Epithelial cell of proximal tubule (primary cell): ENCODE measurements at places on chromosomes 3 and 15. TPM values are rescaled to one million over a fixed set of nuclear protein-coding genes. Genes with fewer than 3 reads are reported as not detected.

DNA sequence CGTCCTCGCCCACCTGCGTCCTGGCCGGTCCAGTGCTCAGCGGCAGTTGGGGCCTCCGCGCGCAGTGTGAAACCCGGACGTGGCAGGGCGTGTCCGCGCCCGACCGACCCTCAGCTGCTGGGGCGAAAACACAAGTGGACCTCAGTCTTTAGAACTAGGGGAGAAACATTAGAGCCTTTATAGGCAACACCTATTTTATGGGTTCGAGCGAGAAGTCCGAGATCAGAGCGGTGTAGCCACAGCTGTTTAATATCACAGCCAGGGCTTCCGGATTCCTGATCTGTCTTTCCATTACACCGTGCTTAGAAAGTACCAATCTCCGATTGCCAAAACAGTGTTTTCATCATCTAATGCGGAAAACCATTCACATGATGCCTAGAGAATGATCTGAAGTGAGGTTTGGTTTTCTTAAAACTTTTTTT lies 506 bp downstream of the RAD51 start:
- DNase-seq = no peak

GRCh38 chr15:39333393-39333792 lies 247.5 kb upstream of the THBS1 start:
- DNase-seq = no peak

GRCh38 chr3:97278506-97278905 lies 464.1 kb downstream of the EPHA6 start:
- DNase-seq = no peak

The TMEM266 gene
- total RNA-seq = not detected in 2 replicates

The ZDHHC3 gene
- 38.9 and 65.8 TPM in 2 replicates for total RNA-seq

The IDH2 gene
- total RNA-seq = 134 and 170 TPM in 2 replicates

DNA sequence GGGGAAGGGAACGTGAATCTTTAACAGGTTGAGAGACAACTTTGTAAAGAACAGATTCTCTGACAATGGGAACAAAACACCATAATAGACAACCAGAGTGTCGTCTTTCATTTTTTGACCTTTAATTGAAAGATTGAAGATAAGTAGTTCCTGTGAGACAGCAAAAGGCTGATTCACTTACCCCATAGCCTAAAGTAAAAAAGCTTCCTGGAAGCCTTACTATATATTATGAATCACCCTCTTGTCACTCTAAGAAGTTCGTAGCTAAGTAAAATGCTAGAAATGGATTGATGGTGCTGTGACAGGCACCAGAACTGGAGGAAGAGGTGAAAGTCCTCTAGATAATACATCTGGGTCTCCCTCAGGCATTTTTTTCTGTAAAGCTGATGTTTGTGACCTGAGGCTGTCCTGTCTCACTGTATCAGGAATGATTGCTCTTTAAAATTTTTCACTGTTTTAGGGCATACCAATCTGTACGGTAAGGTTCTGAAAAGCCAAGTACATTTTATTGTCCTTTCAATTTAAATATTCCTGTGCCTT lies 824.6 kb upstream of the SEMA6D start:
- no peak for DNase-seq

The IGDCC3 gene
- not detected in 2 replicates for total RNA-seq

The SEMA3G gene
- total RNA-seq = 0.43 and 5.1 TPM in 2 replicates

The SLC6A1 gene
- total RNA-seq = not detected in 2 replicates

The RAD18 gene
- 10.0 and 16.7 TPM in 2 replicates for total RNA-seq

GRCh38 chr3:23711916-23712494 lies 93.8 kb upstream of the UBE2E1 start:
- no peak for DNase-seq

- no peak for DNase-seq
Observed at GRCh38 chr3:24830230-24831152, 335.8 kb upstream of the THRB start.

GRCh38 chr3:13788522-13789424 lies 91.1 kb downstream of the WNT7A start:
- no peak for DNase-seq

- DNase-seq = no peak
Observed at GRCh38 chr3:61780016-61780415, 218.6 kb downstream of the PTPRG start.

- DNase-seq = no peak
Observed at GRCh38 chr15:85598718-85599398, 195.9 kb downstream of the KLHL25 start.

GRCh38 chr3:149449799-149450198 lies 24.7 kb upstream of the TM4SF4 start:
- DNase-seq = no peak

DNA sequence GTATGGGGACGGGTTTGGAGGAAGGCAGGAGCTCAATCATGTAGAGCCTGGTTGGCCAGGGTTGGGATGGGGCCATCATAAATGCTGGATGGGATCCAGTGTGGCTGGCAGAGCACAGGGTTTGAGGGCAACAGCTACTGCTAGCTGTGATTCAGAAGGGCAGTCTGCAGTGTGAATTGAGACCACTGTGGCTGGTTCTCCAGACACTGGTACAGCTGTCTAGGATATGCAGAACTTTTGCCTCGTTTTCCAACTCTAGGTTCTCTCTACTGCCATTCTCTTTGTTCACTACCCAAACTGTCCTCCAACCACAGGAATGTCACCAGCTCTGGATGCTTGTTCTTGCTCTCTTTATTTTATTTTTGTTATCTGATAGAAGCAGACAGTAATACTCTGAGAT lies 543.6 kb downstream of the AGBL1 start:
- no peak for DNase-seq

- DNase-seq = no peak
Observed at GRCh38 chr3:121481106-121481880, 64.5 kb downstream of the POLQ start.

DNA sequence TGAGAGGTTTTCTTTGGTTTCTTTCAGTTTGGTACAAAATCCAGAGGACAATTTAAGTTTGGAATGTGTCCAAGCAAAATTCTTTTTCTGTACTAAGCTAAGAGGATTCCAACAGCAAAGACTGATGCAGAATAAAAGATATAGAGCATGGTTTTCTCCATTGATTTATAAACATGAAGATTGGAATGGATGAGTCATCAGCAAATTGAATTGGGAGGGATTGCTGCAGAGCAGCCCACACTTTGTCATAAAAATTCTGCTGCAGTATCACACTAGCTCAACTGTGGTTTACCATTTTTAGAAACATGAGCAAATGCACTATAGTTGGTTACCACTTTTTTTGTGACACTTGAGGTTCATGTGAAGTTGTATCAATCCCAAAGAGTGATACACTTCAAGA lies 16.1 kb upstream of the LARP6 start:
- no peak for DNase-seq
